ENCODE measurements at places on chromosomes 7 and 10.

DNA sequence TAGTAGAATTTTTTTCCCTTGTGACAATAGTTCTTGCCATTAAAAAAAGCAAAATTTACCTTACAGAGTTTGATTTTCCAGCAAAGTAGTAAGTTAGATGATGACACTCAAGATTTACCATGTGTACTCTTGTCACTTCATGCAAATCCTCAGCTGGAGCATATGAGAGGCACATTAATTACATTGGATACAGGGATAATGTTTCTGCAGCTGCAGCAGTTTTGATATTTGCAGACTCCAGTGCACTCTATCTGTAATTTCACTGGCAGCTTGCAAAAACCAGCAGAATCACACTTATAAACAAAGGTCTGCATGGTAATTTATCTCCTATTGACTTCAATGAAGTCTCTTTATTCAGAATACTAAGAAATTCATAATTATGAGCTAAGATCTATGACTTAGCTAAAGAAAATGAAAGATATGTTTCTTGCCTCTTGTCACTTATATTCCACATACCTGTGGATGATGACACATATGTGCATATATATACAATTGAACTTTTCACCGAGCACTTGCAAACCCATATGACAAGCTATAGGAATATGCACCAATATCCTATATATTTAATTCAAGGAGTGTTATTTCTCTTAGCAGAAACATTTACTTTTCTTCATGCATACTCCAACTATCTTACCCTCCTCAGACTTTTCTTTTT lies 530.6 kb downstream of the PHTF2 start:
- DNase-seq = no peak

DNA sequence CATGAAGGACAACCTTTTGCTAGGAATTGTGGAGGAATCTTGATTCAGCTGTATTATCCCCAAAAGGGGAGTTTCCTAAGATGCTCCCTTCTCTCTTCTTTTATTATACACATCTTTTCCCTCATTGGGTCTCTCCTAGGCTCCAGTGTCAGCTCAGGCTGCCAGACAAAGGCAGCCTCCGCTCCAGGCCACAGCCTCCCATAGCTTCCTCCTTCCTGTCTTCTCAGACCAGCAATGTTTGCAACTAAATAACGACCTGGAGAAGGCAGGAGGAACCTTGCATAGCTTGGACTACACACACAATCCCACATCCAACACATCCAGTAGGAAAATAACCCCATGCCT lies 12.3 kb downstream of the SFXN3 start:
- DNase-seq = no peak

DNA sequence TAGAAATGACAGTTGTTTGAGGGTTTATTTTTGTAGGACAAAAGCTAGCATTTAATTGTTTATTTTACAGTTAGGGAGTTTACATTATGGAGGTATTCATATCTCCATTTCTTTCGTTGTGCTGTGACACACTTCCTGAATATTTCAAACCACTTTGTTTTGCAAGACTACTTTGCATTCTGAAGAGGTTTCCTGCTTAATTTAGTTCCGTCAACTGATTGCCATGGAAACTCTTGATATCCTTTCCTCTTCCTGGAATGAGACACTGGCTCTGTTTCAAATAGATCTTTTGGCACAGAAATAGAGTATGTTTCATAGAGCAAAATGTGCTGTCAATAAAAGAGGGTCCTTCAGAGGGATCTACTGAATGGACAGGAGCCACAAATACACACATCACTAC lies 159.5 kb upstream of the AGR3 start:
- DNase-seq = no peak

GRCh38 chr7:2542011-2542915 lies 13.1 kb downstream of the BRAT1 start:
- DNase-seq = no peak

GRCh38 chr10:17062009-17062408 lies 67.6 kb downstream of the CUBN start:
- no peak for DNase-seq

GRCh38 chr7:22859641-22860290 lies 37.1 kb upstream of the TOMM7 start:
- DNase-seq = no peak

- no peak for DNase-seq
Measured at GRCh38 chr10:91700788-91701444, 68.0 kb upstream of the PPP1R3C start.

- DNase-seq = no peak
Measured at GRCh38 chr7:28203508-28204240, 23.1 kb upstream of the JAZF1 start.

DNA sequence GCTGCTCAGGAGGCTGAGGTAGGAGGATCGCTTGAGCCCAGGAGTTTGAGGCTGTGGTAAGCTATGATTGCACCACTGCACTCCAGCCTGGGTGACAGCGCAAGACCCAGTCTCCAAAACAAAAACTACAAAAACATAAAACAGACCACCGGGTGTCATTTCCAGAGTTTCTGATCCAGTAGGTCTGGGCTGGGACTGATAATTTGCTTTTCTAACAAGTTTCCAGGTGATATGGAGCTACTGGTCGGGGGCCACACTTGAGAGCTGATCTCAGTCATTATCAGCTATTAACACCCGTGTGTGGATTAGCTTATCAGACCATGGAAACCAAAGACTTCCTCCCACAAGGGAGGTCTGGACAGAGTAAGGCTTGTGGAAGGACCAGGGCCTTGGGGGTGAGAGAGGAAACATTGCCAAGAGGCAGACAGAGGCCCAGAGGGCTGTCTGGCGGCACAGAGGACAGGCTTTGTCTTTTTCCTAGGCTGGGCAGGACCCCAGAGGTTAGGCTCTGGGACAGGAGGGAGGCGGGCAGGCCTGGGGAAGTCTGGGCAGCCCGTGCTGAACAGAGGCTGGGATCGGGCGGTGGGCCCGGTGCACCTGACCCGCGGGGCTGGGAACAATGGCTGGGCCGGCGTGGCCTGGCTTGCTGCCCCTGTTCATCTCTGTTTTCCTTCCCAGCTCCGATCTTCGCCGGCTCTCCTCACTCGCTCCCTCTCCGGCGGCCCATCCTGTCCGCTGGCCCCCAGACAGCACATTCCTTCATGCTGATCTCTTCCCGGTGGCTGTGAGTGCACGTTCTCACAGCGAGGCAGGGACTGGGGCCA lies 25.2 kb downstream of the TMEM270 start:
- no peak for DNase-seq

DNA sequence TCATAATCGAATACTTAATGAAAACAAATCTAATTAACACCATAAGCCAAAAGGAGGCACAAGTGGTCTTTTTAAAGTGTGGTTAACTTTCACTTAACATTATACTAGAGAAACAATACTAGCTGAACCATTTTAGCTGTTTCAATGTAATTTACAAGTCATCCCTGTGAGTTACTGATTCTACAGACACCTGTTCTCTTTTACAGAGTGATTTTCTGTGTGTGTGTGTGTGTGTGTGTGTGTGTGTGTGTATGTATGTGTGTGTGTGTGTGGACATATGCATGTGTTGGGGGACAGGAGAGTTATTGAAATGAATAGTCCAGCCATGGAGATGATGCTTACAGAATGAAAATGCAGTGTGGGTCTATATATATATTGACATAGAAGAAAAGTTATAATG lies 200.2 kb downstream of the DNAJC1 start:
- no peak for DNase-seq

- no peak for DNase-seq
Measured at GRCh38 chr10:132328738-132329137, 3.3 kb upstream of the LRRC27 start.

- no peak for DNase-seq
Measured at GRCh38 chr10:117413928-117414618, 38.8 kb upstream of the PDZD8 start.

DNA sequence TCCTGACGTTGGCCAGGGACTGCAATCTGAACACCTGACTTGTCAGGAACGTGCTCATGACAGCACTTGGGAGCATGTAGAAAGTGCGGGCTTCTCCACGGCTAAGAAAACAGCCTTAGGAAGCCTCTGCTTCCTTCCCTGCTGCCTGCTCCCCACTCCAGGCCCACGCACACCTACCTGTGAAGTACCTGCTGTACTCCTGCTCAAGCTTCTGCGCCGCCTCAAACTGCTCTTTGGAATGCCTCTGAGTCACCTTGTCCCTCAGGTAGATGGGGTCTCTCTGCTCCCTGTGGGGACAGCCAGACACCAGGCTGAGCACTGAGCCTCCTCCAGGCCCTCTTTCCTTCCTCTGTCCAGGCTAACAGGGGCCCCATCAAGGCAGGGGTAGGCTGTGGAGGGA lies 132.7 kb downstream of the DLG5 start:
- no peak for DNase-seq

GRCh38 chr10:29011516-29011915 lies 277.4 kb upstream of the LYZL1 start:
- DNase-seq = no peak

GRCh38 chr7:40551685-40552576 lies 417.1 kb downstream of the SUGCT start:
- no peak for DNase-seq

- DNase-seq = no peak
Measured at GRCh38 chr10:15242261-15242840, 73.9 kb upstream of the NMT2 start.

GRCh38 chr10:79561257-79561656 lies 1.1 kb upstream of the SFTPA2 start:
- no peak for DNase-seq

DNA sequence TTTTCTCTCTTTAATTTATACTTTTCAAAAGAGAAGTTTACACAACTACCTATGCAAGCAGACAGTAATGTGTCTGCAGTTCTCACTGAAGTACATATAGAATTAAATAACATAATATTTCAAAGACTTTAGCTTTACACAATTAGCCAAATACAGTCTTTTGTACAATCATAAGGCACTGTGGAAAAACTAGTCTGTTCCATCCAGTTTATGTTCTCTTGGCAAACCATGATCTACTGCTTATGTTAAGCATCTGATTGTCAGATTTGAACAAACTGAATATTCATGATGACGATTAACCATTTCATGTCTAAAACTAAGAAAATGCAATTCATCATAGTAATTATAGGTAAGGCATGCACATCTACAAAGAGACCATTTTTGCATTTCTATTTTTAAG lies 842 bp downstream of the SEMA3A start:
- DNase-seq = no peak

GRCh38 chr7:8564281-8564680 lies 130.9 kb downstream of the NXPH1 start:
- no peak for DNase-seq

DNA sequence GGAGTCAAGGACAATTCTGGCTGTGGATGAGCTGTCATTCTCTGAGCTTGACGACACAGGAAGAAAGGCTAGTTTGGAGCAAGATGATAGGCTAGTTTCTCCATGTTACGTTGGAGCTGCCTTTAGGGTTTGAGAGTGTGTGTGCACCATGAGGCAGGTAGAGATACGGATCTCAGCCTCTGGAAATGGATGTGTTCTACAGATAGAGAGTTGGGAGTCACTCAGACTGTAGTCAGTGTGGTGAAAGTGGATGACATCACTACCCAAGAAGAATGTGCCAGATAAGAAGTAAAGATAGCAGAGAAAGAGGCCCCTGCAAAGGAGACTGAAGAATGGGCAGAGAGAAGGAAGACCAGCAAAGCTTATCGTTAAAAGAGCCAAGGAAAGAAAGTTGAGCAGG lies 42.4 kb downstream of the PNLIPRP3 start:
- no peak for DNase-seq

DNA sequence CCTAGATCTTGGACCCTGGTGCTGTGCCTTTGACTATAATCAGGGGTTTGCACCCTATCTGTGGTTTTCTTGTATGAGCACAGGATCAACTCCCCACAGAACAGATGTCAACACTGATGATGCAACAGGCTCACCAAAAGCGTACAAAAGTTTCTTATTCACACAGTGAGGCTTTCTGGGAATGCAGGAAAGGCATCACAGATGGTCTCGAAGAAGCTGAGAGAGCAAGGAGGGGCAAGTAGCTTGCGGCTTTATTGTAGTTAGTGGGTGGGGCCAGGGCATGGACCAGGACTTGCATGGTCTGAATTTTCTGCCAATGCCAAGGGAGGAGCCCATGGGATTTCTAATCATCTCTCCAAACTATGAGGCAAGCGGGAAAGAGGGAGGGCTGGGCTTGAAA lies 46.2 kb downstream of the SEC61G start:
- no peak for DNase-seq

GRCh38 chr10:80580638-80581468 lies 43.2 kb downstream of the SH2D4B start:
- DNase-seq = no peak

GRCh38 chr10:75234683-75235374 lies 928 bp downstream of the COMTD1 start:
- no peak for DNase-seq

- DNase-seq = no peak
Measured at GRCh38 chr7:6658618-6659345, 21.7 kb downstream of the ZNF316 start.

GRCh38 chr10:106625751-106626150 lies 538.8 kb downstream of the SORCS1 start:
- no peak for DNase-seq

- peak; percentile 99 for DNase-seq
Measured at GRCh38 chr7:158829342-158830210, at the start of gene ESYT2. Gene ESYT2 (minus strand): TSS chr7:158829509. CDS start chr7:158829418, 91 bp downstream.

DNA sequence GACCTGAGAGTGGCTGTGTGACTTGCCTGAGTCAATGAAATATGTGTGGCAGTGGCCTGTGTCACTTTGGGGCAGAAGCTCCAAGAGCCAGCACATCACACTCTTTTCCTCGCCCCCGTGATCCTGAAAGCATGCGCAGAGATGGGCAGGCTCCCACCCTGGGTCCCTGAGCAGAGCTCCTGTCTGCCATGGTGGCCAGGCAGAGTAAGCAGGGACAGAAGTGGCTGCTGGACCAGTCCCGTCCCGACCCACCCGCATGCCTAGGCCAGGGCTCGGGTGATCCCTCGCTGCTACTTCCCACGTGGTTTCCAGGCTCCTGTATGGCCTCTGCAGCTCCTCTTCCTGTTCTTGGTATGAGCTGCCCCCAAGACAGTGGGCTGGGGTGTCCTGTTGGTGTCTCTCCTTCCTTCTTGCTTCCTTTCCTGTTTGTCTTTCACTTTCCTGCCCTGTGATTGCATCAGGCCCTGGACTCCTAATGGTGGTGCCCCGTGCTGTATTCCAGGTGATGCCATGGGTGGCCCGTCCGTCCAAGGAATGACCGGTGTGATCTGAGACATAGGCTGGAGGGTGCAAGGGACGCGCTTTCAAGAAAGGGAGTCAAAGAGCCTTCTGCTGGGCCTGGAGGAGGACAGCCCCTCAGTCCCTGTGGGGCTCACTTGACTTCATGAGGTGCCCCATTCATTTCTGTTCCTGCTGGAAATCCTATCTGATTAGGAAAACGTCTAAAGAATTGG lies 71.4 kb upstream of the SHH start:
- DNase-seq = no peak

- no peak for DNase-seq
Measured at GRCh38 chr7:65983965-65984658, 2.1 kb upstream of the GUSB start.

DNA sequence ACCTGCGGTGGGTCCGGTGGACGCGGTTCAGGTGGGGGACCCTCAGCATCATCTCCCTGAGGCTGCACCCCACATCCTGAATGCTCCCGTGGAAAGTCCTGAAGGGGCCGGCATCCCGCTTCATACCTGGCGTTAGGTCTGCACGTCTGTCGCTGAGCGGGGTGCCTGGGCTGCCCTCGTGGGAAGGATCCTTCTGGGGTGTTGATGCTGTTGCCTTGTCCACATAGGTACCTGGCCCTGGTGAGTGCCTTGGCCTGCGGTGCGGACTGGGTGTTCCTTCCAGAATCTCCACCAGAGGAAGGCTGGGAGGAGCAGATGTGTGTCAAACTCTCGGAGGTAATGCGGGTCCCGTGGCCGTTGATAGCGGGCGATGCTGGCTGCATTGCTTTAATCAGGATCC lies 37.8 kb downstream of the PFKP start:
- no peak for DNase-seq
